GM20000 (cell line): ENCODE measurements at places on chromosomes 11 and 22.

DNA sequence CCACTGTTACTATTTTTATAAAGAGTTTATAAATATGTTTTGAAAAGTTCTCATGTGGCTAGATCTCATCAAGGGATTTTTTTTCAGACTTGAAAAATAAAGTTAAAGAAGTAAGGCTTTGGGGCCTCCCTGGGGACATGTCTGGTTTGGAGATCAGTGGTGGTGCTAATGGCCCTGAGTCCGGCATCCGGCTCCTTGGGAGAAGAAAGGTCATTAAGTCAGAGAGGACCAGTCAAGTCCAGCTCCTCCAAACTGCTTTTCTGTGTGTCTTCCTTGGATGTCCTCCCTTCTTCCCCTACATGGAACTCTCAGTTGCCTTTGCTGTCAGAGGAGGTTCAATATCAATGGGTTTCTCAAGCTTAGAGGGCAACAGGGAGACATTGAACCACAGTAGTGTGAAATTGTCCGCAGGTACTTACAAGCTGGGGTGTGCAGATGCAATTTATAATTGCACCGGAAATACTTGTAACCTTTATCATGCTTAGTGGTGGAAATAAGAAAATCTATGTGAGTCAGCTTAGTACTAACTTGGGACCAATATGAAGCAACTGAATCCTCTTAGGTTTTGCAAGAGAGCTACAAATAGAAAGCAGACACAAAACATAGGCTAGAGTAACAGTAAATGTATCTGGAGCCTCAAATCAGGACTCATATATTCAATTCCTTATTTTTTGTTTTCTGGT, 144.3 kb downstream of the TEAD1 start:
- no peak for DNase-seq

GRCh38 chr11:111361874-111362273, 17.2 kb downstream of the POU2AF1 start:
- no peak for DNase-seq

DNA sequence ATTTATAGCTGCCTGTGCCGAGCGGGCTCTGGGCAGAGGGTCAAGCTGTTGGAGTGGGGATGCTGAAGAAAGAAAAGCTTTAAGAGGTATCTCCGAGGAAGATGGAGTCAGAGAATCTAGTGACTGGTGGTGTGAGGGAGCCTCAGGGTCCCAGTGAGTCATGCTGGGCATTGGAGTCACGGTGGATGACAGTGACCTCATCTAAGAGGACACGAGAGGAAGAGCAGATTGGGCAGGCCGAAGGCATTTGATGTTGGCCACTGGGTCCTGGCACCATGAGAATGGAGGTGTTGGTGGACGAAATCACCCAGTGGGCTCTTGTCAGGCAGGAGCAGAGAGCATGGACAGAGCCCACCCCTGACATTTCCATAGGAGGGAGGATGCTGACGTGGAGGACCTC, 68.4 kb downstream of the TBC1D22A start:
- no peak for DNase-seq

DNA sequence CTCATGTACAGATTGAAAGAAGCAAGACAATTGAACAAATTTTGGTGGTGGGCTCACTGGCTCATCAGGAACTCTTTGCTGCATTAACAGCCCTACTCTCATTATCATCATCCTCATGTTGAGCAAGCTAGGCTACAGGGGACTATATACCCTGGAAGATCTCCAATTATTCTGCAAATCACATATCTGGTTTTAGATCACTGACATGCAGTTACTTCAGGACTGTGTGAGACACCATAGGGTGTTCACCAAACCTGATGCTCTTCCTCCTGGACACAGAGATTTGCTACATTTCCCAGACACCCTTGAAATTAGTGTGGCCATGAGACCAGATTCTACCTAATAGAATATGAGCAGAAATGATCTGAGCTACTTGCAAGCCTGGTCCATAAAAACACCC, 23.0 kb upstream of the ME3 start:
- no peak for DNase-seq

DNA sequence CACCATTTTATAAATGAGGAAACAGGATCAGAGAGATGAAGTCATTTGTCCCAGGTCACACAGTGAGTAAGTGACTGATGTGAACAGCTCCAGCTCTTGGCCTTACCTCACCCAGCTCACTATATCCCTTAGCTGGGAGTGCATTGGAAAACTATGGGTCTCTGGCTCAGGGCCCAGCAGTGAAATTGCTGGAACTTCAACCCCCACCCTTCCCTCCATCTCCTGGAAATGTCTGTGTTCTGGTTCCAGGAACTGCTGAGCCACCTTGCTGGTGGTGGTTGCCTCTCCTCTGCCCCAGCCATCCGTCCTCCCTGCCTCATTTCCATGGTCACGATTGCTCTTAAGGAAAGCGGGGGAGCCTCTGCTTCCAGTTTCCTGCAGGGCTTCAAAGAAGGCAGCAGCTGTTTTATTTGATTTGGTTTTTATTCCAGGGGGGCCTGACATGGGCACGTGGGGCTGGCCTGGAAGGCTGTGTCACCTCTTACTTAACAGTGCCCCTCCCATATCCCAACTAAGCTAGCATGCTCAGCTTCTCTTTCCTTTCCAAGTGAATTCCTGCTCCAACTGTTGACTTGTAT, 46.2 kb upstream of the CSTF3 start:
- no peak for DNase-seq

DNA sequence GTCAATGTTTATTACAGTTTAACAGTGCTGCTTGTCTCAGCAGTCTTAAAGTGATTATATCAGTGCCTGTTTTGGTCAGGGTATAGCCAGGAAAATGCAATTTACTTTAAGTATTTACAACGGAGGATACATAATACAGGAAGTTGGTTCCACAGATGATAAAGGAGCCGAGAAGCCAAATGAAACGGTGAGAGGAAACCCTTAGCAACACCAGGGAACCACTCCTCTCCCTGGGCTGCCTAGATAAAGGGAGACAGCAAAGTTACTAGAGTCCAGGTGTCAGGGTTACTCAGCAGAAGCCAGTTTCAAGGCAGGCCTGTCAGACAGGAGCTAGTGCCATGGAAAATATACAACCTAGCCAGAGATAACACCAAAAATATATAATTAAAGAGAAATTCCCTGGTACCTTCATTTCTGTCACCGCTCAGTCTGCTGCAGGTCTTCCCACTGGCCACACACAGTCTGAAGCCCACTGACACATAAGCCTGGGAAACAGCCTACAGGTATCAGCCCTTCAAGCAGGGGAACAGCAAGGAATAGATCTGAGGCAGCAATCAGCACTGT, 55.5 kb downstream of the FAM76B start:
- DNase-seq = no peak

DNA sequence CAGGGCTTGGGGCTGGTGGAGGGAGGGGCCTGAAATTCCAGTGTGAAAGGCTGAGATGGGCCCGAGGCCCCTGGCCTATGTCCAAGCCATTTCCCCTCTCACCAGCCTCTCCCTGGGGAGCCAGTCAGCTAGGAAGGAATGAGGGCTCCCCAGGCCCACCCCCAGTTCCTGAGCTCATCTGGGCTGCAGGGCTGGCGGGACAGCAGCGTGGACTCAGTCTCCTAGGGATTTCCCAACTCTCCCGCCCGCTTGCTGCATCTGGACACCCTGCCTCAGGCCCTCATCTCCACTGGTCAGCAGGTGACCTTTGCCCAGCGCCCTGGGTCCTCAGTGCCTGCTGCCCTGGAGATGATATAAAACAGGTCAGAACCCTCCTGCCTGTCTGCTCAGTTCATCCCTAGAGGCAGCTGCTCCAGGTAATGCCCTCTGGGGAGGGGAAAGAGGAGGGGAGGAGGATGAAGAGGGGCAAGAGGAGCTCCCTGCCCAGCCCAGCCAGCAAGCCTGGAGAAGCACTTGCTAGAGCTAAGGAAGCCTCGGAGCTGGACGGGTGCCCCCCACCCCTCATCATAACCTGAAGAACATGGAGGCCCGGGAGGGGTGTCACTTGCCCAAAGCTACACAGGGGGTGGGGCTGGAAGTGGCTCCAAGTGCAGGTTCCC, at the start of gene APOC3:
TSS of gene APOC3 (plus strand) at position 383 of the 659 bp plus-strand sequence. CDS start 676 bp downstream, outside the sequence.
- no peak for DNase-seq

DNA sequence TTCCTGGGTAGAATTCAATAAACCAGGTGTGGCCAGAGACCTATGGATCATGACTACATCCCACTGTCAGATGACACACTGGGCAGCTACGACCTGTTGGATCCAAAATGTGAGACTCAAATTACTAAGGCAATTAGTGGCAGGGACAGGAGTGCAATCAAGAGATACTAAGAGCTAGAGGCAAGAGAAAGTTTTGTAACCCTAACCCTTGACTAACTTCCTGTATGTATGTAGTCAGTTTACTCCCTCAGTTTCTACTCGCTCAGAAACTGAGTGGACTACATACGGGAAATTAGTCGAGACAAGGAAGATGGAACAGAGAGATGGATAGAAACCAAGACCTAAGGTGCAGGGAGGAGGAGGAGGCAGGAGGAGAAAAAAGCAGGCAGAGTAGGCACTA, 2.7 kb downstream of the CYB5R2 start:
- no peak for DNase-seq

DNA sequence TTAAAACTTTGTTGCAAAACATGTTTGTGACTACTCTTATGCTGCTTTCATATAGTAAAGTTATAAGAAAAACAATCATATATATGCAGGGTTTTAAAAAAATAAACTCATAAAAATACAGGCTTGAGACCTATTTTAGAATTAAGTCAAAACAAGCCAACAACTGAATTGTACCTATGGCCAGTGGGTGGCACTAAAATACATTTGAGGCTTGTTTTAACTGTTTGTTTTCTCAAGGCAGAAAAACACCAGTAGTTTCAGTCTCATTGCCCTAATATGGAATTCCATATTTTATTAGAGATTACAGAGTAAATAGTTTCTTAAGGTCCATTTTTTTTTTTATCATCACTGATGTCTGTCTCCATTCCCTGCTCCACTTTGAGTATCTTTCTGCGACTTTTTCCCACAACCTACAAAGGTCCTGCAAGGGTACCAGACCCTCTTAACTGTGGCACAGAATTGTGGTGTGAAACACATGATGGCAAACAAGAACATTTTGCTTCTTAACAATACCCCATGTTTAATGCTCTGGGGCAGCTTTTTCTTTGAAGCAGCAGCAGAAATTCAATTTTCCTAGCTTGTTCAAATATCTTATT, 8.5 kb upstream of the CCDC89 start:
- peak; percentile 22 for DNase-seq

GRCh38 chr11:92702037-92702804, 267.2 kb upstream of the MTNR1B start:
- DNase-seq = no peak

GRCh38 chr22:46349238-46349637, 13.7 kb downstream of the TRMU start:
- no peak for DNase-seq

GRCh38 chr11:128525411-128526243, 61.7 kb downstream of the ETS1 start:
- DNase-seq = no peak

DNA sequence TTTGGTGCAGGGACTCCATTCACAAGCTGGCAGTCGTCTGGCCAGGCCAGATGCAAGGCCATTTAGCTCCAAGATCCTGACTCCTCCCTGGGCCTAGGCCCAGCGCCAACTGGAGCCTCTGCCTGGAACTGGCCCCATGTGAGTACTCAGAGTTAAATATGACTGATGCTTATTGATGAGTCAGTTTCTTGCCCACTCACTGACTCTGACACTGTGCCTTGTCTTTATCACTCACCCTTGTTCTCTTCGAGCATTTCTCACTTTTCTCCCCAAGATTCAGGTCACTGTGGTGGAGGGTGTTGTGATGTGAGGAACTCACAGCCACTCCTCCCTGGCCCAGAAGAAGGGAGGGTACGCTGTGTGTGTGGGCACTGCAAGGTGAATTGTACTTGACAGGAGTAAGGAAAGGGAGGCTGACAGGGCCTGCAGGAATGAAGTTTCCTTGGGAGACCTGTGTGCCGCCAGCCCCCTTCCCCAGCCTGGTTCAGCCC, 23.2 kb upstream of the ST3GAL4 start:
- DNase-seq = no peak

- no peak for DNase-seq
These were observed 18.5 kb downstream of the FIBIN start for GRCh38 chr11:27012234-27012921.

GRCh38 chr11:9022961-9023680, 19.3 kb upstream of the NRIP3 start:
- no peak for DNase-seq

GRCh38 chr11:17578296-17578695, 31.2 kb downstream of the OTOG start:
- DNase-seq = no peak

DNA sequence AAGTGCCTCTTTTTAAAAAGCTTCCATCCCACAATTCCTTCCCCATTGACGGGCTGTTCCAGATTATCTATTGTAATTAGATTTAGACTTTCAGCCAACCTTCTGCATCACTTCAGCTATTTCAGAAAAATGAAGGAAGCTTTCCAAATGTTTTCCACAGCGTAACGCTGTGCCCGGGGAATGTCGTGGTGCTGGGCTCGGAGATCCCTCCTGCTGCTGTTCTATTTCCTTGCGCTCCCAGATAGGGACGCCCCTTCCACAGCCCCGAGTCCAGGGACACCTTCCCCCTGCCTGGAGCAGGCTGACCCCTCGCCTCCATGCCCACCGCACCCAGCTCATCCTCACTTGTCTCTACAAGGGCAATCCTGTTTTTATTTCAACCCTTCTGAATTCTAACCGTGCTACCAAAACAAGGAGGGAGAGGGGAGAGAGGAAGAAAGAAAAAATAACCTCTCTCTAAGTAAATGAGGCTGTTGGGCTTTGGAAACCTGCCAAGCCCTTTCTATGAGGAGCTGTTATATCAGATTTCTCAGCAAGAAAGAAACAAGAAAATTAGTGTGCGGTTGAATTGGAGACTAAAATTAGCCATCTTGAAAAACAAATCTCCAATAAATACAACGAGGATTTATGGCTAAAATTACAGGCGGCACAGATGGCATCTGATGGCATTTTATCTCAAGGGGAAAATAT, 366.9 kb downstream of the BRD1 start:
- no peak for DNase-seq

GRCh38 chr22:50564289-50564688, 1.6 kb upstream of the SYCE3 start:
- DNase-seq = no peak

GRCh38 chr11:34192481-34193401, 87.3 kb downstream of the NAT10 start:
- DNase-seq = no peak

DNA sequence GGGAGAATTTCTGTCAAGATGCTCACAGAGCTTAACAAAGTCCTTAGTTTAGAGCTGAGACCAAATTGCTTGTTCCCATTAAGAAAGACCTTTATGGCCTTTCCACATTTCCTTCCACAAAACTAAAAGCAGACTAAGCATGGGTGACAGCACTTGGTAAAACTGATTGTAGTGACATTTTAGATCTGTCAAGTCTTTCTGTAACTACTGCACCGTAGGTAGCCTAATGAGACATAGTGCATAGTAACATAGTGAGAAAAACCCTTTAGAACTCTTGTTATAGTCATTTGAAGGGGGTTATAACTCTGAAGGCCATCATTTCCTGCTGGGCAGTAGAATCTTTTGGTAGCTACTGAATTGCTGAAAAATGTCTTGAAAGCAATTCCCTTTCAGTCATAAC, 990.9 kb upstream of the CNTN5 start:
- no peak for DNase-seq
